Panc1 (cell line): ENCODE measurements at places on chromosomes 5 and 9. TPM values are rescaled to one million over a fixed set of nuclear protein-coding genes. Genes with fewer than 3 reads are reported as not detected.

Gene LHX3
- total RNA-seq = 0.13 TPM

Gene ARHGAP26
- 65.5 TPM for total RNA-seq

Gene TNFSF15
- 0.03 TPM for total RNA-seq

Gene MAST4
- total RNA-seq = 1.8 TPM

Gene SIGMAR1
- total RNA-seq = 131 TPM

Gene MAP1B
- total RNA-seq = 82.3 TPM

Gene FGF18
- total RNA-seq = 1.7 TPM

Gene P4HA2
- total RNA-seq = 25.1 TPM

Gene ARID3C
- 0.33 TPM for total RNA-seq

Gene RGS7BP
- not detected for total RNA-seq

Gene ALDH1A1
- total RNA-seq = 0.54 TPM

Gene WHRN
- total RNA-seq = 18.0 TPM

Gene BTNL9
- total RNA-seq = 37.5 TPM

Gene ARRDC3
- total RNA-seq = 33.0 TPM

Gene BBLN
- total RNA-seq = 48.5 TPM

Gene SEMA4D
- total RNA-seq = 6.5 TPM

Gene CKMT2
- not detected for total RNA-seq

Gene PCDHB11
- total RNA-seq = 1.6 TPM

Gene PGM5
- 0.21 TPM for total RNA-seq

- peak; percentile 58 for DNase-seq
Measured at GRCh38 chr5:42423285-42424165, at the start of gene GHR. Gene GHR, plus strand, starts transcription at chr5:42423439. Its CDS starts 142,436 bp downstream, at chr5:42565875.

DNA sequence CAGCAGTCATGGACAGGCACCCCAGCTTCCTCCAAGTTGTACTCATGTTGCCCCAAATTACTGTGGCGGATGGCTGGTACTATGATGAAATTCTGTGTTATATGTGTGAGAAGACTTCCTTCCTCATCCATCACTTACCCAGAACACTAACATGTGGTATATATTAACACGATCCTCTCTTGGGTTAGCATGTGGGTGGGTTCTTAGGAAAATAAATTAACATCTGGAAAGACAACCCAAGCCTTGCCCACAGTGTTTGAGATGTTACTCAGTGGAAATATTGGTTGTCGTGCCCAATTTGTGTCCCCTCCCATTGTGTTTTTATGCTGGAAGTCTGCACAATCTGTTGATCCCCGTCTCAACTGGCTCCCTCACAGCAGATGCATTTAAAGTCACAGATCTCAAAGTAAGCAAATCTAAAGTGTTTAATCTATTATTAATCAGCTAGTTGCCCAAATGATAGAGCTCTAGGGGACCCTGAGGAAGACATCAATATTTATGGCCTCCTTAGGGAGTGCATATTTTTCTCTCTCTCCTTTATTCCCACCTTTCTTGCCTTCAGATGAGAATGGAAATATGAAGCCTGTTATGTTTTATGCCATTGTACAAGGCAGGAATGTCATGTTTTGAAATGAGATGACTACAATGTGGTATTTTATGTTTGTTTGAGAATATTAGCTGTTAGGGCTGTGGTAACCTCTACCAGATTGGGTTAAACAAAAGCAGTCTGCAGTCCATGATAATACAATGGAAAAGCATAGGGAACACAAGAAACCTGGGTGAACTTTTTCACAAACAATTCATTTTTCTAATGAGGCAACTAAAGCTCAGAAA is 93.9 kb downstream of the GRIA1 start:
- no peak for DNase-seq

GRCh38 chr9:35490155-35490909 is 421 bp downstream of the RUSC2 start:
- DNase-seq = no peak

DNA sequence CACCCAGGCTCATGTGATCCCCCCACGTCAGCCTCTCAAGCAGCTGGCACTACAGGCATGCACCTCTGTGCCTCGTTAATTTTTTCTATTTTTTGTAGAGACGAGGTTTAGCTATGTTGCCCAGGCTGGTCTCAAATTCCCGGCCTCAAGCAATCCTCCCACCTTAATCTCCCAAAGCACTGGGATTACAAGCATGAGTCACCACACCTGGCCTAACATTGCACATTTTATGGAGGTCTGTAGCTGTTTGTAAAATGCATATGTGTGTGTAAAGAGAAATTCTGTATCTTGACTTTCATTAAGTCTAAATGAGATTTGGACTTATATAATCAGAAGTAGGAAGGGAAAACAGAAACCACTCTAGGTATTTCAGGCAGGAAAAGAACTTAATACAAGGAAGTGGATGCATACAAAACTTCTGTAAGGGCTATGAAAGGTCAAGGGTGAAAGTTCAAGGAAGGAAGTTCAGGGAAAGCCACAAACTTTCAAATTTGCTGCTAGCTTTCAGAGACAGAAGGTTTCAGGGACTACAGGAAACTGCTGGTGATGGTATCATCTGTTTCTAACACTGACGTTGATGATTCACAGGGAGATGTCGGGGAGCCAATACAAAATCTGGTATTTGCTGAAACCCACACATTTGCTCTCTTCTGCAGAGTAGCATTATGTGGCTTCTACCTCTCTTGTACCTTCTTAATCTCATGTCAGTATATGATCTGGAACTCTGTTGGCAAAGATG is 209.4 kb downstream of the PIK3R1 start:
- no peak for DNase-seq

DNA sequence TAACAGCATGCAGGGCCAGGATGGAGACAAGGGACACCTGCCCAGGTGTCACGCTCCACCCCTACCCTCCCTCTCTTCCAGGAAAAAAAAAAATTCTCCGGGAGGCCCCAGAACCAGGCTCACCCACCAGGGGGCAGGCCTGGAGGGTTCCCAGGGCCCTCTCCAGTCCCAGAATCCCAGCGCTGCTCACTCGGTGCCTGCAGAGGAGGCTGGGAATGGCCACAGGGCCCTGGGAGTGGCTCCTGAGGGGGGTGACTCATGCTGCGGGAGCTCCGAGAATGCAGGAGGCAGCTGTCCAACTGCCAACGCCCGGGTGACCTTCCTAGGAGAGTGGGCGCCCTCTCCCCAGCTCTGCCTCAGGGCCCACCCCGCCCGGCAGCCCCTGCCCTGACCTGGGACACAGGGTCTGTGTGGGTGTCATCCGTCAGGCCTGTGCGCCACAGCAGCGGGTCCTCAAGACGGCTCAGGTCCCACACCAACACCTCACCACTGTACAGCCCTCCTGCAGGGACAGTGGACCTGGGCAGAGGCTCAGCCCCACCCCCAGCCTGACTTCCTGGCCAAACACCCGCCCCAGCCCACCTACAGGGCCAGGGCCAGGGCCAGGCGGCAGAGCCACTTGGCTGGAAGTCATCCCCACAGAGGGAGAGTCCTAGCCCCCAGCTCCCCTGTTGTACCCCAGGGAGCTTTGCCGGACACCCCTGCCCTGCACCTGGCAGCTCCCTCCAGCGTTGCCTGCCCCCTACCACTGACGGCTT is 21.2 kb downstream of the DYNC2I2 start:
- peak; percentile 66 for DNase-seq

GRCh38 chr9:98691890-98692289 is 16.8 kb downstream of the GABBR2 start:
- no peak for DNase-seq

DNA sequence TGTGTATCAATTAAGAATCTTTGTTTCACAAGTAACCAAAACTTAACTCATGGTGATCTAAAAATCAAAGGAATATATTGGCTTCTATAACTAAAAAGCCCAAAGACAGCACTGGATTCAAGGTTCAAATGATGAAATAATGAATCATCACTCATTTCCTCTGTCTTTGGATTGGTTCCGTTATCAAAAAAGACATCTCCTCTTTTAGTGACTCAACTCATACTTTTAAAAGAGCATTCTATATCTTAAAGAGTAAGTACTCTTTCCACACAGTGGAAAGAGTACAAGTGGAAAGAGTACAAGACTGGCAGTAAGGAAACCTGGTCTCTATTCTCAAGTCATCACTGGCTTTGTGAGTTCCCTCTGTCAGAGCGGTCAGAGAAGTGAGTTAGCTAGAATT is 141.4 kb upstream of the NMUR2 start:
- no peak for DNase-seq

- DNase-seq = no peak
Measured at GRCh38 chr5:4013106-4013898, 417.7 kb downstream of the IRX1 start.

- no peak for DNase-seq
Measured at GRCh38 chr9:36399980-36400331, at the start of gene RNF38. Gene RNF38, minus strand, starts transcription at chr9:36400269. Its CDS starts 161 bp downstream, at chr9:36400108.

DNA sequence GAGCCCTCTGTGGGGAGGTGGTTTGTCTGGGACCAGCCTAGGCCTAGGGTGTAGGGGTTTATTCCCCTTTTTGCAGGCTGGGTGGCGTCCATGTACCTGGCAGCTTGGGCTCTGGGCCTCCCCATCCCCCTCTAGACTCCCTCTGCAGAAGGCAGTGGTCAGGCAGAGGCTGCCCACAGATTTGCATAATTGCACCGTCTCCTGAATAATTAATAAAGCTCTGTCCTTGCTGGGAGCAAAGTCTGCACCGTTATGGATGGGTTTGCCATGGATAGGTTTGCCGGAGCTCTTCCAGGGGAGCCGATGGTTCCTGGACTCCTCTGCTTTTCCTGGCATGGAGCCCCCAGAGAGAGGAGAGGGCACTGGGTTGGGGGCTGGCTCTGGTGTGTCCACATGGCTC is 60.4 kb downstream of the DAB2IP start:
- DNase-seq = no peak

DNA sequence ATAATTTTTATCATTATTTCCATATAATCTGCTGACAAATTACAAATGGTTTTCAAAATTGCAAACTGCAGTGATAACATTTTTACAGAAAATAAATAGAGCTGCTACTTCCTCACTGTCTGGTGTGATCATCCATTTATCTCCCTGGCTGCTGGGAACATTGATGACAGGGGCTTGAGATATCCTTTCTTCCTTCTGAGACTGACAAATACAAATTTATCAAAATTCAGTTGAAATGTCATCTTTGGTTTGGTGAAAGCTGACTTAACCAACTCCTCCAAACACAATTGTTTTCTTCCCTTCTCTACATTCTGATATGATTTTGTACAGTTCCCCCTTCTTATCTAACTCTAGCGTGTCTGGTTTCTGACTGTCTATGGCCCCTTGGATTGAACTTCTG is 611.8 kb upstream of the KLF4 start:
- DNase-seq = no peak

DNA sequence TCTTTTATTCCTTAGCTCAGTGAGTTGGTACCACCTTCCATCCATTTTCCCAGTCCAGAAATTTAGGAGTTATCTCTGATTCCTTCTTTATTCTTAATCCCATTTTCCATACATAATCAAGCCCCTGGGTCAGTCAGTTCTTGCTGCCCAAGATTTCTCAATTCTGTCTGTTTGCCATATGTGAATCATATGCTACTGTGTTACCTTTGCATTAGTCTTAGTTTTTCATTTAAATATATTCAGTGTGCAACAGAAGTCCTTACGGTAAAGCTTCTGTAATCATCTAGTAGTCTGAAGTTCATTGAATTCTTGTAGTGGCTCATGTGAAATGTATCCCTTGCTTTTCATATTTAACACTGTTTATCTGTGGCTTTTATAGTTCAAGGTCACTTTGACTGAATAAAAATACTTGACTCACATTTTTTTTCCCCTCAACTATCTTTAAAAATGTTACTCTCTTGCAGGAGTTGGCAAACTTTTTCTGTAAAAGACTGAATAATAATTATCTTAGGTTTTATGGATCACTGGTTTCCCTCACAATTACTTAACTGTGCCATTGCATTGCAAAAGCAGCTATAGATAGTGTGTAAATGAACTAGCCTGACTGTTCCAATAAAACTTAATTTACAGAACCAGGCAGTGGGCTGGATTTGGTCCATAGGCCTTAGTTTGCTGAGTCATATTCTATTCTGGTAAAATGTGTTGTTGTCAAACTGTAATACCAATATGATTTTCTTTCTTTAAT is 6.9 kb downstream of the KIAA1958 start:
- DNase-seq = no peak

DNA sequence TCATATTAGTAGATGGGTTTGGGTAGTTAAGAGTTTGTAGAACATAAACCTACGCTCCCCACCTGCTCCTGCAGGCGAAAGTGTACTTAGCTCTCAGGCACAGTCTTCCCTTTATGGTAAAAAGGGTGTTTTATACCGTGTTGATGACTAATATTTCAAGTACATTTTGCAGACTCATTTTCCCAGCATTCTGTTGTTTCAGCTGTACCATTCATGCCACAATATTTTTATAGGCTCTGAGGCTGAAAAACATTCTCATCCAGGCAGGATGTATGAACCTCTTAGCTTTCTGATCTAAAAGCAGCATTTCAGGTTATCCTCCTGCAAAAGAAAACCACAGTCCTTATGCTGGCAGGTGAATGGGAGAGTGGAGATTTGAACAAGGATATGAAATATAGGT is 231.4 kb downstream of the NR2F1-AS1 start:
- no peak for DNase-seq

DNA sequence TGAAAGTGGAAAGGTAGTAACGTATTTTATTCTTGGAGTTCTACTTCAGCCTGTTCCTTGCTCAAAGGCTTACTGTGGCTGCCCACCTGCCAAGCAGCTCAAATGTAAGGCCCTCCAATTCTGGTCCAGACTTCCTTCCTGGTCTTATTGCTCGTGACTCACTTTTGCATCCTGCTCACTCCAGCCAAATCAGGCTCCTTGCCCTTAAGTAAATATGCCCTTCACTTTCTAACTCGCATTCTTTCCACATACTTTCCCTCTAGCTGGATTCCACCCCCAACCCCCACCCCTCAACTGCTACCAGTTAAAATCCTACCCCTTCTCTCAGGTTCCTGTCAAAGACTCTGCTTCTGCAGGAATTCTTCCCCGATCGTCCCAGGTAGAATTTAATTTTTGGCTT is 96.6 kb downstream of the GALNT10 start:
- no peak for DNase-seq

DNA sequence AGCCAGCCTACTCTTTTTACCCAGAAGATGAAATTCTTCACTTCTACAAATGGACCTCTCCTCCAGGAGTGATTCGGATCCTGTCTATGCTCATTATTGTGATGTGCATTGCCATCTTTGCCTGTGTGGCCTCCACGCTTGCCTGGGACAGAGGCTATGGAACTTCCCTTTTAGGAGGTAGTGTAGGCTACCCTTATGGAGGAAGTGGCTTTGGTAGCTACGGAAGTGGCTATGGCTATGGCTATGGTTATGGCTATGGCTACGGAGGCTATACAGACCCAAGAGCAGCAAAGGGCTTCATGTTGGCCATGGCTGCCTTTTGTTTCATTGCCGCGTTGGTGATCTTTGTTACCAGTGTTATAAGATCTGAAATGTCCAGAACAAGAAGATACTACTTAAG is 16.6 kb downstream of the OCLN start:
- DNase-seq = no peak

DNA sequence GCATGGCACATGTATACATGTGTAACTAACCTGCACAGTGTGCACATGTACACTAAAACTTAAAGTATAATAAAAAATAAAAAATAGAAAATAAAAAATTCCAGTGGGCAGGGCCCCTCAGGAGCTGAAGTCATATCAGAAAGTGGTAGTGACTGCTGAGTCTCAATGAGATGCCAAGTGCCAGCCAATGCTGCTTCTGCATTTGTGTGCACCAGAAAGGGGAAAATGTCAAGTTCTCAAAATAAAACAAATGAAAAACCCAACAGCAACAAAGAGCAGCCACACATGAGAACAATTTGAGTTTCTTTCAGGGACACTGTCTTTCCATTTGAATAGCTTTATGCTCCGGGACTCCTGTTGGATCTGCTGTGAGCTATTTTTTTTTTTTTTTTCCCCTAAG is 117.2 kb upstream of the CCDC112 start:
- no peak for DNase-seq
